ENCODE measurements at places on chromosomes 5 and 9. TPM values are rescaled to one million over a fixed set of nuclear protein-coding genes. Genes with fewer than 3 reads are reported as not detected.

DNA sequence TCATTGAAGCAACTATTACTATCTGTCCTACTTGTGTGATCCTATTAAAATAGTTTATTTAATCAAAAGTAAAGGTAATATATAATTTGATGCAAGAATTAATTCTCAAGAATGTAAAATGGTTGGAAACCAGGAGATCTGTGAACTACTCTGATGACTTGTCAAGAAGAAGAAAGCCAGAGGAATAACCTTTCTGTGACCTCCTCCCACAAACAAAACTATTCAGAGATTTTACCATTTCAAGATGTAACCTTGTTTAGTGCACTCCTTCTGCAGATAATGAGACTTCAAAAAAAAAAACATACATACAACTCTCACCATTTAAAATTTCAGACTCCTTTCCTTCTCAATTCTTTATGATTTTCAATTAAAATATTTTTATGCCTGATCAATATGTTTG, 79.5 kb downstream of the RFX3 start:
- H3K4me3 ChIP-seq, result no peak overlapping the region
- H3K27me3 ChIP-seq, result no peaks in the 10 kb centered on the region
- H3K27ac ChIP-seq, result no peak overlapping the region
- no peaks in the 10 kb centered on the region for H3K36me3 ChIP-seq
- H3K4me1 ChIP-seq, result peaks cover 7% of the 10 kb centered on the region
- no peak for DNase-seq

PCDHB7 gene
- 1.1 TPM for total RNA-seq

FBLL1 gene
- total RNA-seq, result not detected

KLF4 gene
- 56.0 TPM for total RNA-seq

GRCh38 chr5:81019748-81020147, 59.6 kb downstream of the RASGRF2 start:
- H3K27me3 ChIP-seq, result no peaks in the 10 kb centered on the region
- H3K36me3 ChIP-seq, result no peaks in the 10 kb centered on the region
- no peak overlapping the region for H3K27ac ChIP-seq
- H3K4me3 ChIP-seq, result no peak overlapping the region

FOXE1 gene
- total RNA-seq, result not detected

LCN9 gene
- not detected for total RNA-seq

- H3K4me3 ChIP-seq, result no peak overlapping the region
- H3K4me1 ChIP-seq, result peaks cover 48% of the 10 kb centered on the region
- DNase-seq, result no peak
- H3K36me3 ChIP-seq, result peaks cover 4% of the 10 kb centered on the region
- no peaks in the 10 kb centered on the region for H3K27me3 ChIP-seq
These were observed 23.0 kb downstream of the RNF145 start for GRCh38 chr5:159186319-159186718.

- peaks cover 4% of the 10 kb centered on the region for H3K36me3 ChIP-seq
- no peaks in the 10 kb centered on the region for H3K27me3 ChIP-seq
- no peak for DNase-seq
- peaks cover 21% of the 10 kb centered on the region for H3K4me1 ChIP-seq
These were observed 35.8 kb downstream of the SLC36A1 start for GRCh38 chr5:151483176-151483575.

DNA sequence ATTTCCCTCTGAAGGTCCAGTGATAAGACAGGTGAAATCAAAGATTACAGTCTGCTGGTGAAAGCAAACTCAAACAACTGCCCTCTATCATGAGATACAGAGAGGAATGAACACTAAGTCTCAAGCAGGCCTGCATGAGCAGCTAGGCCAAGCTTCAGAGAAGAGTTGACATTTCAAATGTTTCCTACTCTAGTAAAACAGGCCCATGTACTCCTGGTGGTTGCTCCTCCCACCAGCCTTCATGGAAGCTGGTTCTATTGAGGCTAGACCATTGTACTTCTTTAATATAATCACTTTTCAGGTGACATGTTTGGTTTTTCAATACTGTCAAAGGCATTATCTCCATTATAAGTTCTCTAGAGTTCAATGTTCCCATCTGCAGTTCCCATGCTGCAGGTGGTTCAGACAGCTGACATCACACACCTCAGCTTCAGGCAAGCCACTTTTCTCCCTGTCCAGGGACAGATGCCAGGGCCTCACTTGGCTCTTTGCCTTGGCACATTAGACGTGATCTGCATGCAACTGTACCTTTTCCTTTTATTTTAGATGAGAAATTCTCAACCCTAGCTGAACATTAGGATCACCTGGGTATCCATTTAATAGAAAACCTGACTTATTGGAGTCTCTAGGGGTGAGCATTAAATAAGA, 89.8 kb downstream of the PIK3R1 start:
- peaks cover 2% of the 10 kb centered on the region for H3K4me1 ChIP-seq
- H3K36me3 ChIP-seq, result no peaks in the 10 kb centered on the region
- H3K27me3 ChIP-seq, result no peaks in the 10 kb centered on the region
- no peak for DNase-seq
- H3K27ac ChIP-seq, result no peak overlapping the region
- H3K4me3 ChIP-seq, result no peak overlapping the region

DNA sequence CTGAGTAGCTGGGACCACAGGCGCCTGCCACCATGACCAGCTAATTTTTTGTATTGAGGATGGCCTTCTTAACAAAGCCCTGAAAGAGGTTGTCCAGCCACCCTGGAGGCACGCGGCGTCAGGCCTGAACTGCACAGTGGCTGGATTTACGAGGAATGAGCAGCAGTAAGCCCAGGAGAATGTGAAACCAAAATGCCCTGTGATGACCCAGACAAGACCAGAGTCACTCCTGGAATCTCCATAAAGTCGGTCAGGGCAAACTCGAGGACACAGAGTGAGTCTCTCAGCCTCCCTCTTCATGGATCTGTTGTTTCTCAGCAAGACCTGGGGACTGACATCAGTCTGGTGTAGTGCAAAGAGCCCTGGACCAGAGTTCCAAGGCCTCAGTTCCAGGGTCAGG, 53.2 kb upstream of the C5orf58 start:
- H3K36me3 ChIP-seq, result no peaks in the 10 kb centered on the region
- H3K4me1 ChIP-seq, result no peaks in the 10 kb centered on the region
- H3K27ac ChIP-seq, result no peak overlapping the region

MLANA gene
- total RNA-seq, result not detected

PCDHGB5 gene
- 8.7 TPM for total RNA-seq

GRCh38 chr5:96816991-96817390, 9.2 kb upstream of the ERAP1 start:
- H3K36me3 ChIP-seq, result no peaks in the 10 kb centered on the region
- DNase-seq, result no peak
- no peaks in the 10 kb centered on the region for H3K4me1 ChIP-seq
- no peak overlapping the region for H3K27ac ChIP-seq
- no peak overlapping the region for H3K4me3 ChIP-seq

DNA sequence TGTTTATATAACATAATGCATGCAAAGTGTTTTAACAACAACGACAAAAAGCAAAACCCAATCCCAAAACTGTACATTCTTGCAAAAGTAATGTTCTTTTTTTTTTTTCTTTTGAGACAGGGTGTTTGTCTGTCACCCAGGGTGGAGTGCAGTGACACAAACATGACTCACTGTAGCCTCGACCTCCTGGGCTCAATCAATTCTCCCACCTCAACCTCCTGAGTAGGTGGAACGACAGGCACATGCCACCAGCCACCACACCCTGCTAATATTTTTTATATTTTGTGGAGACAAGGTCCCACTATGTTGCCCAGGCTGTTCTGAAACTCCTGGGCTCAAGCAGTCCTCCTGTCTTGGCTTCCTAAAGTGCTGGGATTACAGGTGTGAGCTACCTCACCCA, 13.6 kb upstream of the HAVCR1 start:
- no peak overlapping the region for H3K4me3 ChIP-seq
- DNase-seq, result no peak
- no peaks in the 10 kb centered on the region for H3K4me1 ChIP-seq
- H3K27ac ChIP-seq, result no peak overlapping the region
- H3K36me3 ChIP-seq, result no peaks in the 10 kb centered on the region

GRCh38 chr9:121878271-121878822, 214.8 kb downstream of the TTLL11 start:
- no peak overlapping the region for H3K27ac ChIP-seq
- H3K4me1 ChIP-seq, result no peaks in the 10 kb centered on the region
- no peak for DNase-seq

NDUFAF2 gene
- 39.1 TPM for total RNA-seq

GRCh38 chr5:165029099-165029870, 1523.9 kb downstream of the MAT2B start:
- no peak for DNase-seq
- no peaks in the 10 kb centered on the region for H3K36me3 ChIP-seq
- H3K27ac ChIP-seq, result no peak overlapping the region

DNA sequence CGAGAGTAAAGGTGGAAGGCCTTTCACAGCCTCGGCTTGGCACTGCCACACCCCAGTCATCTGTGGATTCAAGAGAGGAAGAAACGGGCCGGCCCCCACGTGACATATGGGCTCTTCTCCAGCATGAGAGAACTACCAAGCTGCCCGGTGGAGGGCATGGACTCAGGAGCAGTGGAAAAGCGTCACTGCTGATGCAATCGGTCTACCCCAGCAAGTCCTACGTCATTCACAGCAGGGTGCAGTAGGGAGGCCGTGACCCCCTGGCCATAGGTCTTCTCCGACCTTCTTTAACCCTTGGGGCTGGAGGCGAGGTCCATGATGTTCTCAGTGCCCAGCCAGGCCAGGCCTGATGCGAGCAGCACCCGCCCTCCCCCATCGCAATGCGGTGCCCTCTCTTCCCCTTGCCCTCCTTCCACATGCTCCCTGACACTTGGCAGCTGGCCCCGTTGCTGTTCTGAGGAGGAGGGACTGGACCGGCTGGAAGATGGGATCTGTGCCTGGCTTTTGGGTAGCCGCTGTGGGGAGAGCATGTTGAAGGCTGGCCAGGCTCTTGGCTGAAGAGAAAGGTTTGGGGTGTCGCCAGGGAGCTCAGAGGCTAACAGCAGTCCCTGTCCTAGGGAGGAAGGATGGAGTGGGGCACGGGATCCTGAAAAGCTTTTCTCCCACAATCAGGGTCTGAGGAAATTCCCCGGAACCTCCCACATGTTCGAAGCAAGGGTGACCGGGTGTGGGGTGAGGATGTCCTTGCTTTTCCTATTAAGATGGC, 89.8 kb downstream of the LIFR start:
- H3K36me3 ChIP-seq, result no peaks in the 10 kb centered on the region

NR5A1 gene
- total RNA-seq, result not detected

- H3K4me3 ChIP-seq, result no peak overlapping the region
- H3K27ac ChIP-seq, result no peak overlapping the region
- no peaks in the 10 kb centered on the region for H3K36me3 ChIP-seq
- H3K4me1 ChIP-seq, result peaks cover 13% of the 10 kb centered on the region
- DNase-seq, result no peak
These were observed 33.3 kb downstream of the KCTD16 start for GRCh38 chr5:144203750-144204596.

All from esophagus muscularis mucosa (tissue), 4 donors.